ENCODE measurements at places on chromosomes 2 and 18.

- no peak for DNase-seq
These were observed 113.0 kb downstream of the EFEMP1 start for GRCh38 chr2:55810622-55811020.

DNA sequence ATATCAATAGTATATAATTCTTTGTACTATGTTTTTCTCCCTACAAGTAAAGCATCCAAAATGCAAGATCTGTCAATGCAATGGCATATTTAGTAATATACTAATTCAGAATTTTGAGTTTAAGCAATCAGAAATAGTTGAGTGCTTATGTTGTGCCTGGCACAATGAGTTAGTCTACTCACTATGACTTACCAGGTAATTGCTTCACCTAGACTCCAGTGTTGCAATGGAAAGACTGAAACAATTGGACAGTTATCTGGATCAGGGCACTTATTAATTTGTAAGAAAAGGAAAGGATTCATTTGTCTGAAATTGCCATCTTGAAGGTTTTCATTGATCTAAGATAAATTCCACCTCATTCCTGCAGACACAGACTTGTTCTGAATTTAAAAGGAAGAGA is 97.6 kb upstream of the TCF4 start:
- DNase-seq = no peak

DNA sequence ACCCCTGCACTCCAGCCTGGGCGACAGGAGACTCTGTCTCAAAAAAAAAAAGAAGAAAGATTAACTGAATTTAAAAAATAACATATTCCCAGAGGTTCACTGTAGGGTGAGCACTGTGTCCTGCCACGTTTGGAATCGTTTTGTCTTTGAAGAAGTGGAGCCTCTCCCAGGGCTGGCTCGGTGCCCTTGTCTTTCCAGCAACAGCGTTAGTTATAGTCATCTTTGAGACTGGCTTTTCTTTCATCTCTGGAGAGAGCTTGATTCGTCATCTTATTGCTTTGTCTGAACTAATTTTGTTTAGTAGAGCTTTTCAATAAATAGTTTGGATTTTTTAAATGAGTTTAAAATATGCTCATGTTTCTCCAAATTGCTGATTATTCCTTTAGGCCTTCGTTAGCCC is 50.5 kb downstream of the IMPA2 start:
- DNase-seq = no peak

- no peak for DNase-seq
These were observed 23.3 kb downstream of the MAPRE3 start for GRCh38 chr2:26993768-26994167.

GRCh38 chr2:228956701-228957474 is 314.2 kb downstream of the PID1 start:
- DNase-seq = no peak

All from DMS153 (cell line).